ENCODE measurements at places on chromosomes 12 and 14. TPM values are rescaled to one million over a fixed set of nuclear protein-coding genes. Genes with fewer than 3 reads are reported as not detected.

Gene A2M
- total RNA-seq: not detected

Gene C12orf50
- total RNA-seq: 0.07 TPM

- peaks cover 19% of the 10 kb centered on the region for H3K27me3 ChIP-seq
- no peaks in the 10 kb centered on the region for H3K4me1 ChIP-seq
- no peak overlapping the region for H3K4me3 ChIP-seq
Measured at GRCh38 chr12:3527181-3527580, 36.2 kb downstream of the PRMT8 start.

GRCh38 chr14:34041220-34041619 lies 90.3 kb upstream of the EGLN3 start:
- H3K27me3 ChIP-seq: peaks cover 3% of the 10 kb centered on the region
- H3K27ac ChIP-seq: no peak overlapping the region
- H3K4me1 ChIP-seq: peaks cover 68% of the 10 kb centered on the region
- peaks cover 23% of the 10 kb centered on the region for H3K36me3 ChIP-seq
- no peak for DNase-seq

DNA sequence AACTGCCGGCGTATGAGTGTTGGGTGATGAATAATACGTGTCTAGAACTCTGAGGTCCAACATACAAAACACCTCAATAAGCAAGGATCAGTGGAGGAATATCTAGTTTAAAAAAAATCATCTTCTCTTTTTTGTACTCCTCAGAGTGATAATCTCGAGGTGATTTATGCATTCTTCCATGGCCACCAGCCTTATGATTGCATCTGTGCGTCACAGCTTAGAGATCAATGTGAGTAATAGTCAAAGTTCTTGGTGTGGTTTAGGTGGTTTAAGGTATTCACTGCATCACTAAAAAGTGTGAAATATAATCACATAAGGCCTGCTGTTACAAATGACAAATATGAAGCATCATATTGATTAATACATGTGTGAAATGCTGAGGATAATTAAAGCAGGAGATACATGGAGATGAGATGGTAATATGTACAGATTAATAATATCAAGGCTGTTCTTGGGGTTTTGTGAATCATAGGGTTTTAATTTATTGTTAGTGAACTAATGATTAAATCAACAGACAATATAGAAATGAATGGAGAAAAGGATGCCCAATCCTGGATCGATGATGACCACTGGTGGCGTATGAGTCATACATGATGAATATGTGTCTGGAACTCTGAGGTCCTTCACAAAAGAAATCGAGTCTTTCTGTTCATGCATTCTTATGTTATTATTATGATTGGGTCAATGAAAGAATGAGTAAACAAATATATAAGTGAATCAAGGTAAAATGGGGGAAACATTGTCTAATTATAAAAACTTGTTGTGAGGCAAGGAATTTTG lies 68.8 kb upstream of the RTL1 start:
- H3K27ac ChIP-seq: no peak overlapping the region
- DNase-seq: no peak
- no peaks in the 10 kb centered on the region for H3K4me1 ChIP-seq
- no peaks in the 10 kb centered on the region for H3K27me3 ChIP-seq
